ENCODE measurements at places on chromosomes 12 and 14.

- no peak for DNase-seq
Measured at GRCh38 chr14:65151609-65151956, 49.3 kb upstream of the MAX start.

DNA sequence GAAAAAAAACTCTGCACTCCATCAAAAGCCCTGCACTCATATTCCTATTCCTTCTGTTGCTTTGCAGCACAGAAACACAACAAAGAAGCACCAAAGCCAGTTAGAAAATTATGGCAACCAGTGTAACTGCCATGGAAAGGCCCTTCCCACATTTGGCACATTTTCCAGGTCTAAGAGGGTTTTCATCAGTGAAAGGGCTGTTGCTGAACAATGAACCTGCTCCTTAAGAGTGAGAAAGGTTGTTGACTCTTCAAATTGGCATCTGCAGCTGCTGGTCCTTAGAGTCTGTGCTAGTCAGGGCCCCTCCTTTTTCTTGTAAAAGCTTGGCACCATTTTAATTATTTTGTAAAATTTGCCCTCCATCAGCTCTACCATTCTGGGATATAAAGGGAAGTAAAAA lies 378.7 kb upstream of the KITLG start:
- no peak for DNase-seq

DNA sequence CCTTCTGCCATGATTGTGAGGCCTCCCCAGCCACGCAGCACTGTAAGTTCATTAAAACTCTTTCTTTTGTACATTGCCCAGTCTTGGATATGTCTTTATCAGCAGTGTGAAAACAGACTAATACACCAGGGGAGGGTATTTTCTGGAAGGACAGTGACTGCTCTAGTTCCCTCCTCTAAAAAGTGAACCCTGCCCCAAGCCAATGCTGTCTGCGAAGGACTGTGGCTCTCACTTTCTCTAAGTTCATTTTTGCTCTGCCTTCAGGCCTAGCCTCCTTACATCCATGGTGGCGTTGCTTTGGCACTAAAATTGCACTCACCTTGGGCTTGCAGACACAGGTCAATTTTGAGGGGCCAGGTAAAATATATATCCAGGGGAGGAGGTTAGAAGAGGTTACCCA lies 323.0 kb downstream of the VRK1 start:
- no peak for DNase-seq

- DNase-seq = no peak
Measured at GRCh38 chr12:52142431-52142830, 49.4 kb downstream of the KRT80 start.

- peak; percentile 3 for DNase-seq
Measured at GRCh38 chr12:132367071-132367851, 37.9 kb upstream of the GALNT9 start.

GRCh38 chr14:75434890-75435248 lies 7.0 kb downstream of the JDP2 start:
- no peak for DNase-seq

GRCh38 chr12:51942501-51943000 lies 8.9 kb upstream of the ACVR1B start:
- no peak for DNase-seq

- DNase-seq = no peak
Measured at GRCh38 chr12:22577667-22578066, 33.3 kb upstream of the C2CD5 start.

DNA sequence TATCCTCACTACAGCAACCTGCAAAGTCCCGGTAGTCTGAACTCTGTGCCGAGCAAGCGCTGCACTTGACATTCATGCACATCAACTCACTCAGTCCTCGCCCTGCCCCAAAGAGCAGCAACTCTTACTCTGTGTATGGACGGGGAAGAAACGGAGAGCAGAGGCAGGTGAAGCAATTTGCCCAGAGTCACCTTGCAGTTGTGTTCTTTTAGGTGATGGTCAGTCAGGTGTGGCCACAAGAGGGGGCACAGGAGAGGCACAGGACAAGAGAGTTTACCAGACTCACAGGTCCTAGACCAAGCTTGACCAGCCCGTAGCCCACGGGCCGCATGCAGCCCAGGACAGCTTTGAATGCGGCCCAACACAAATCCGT lies 39.1 kb downstream of the TSPAN11 start:
- no peak for DNase-seq

DNA sequence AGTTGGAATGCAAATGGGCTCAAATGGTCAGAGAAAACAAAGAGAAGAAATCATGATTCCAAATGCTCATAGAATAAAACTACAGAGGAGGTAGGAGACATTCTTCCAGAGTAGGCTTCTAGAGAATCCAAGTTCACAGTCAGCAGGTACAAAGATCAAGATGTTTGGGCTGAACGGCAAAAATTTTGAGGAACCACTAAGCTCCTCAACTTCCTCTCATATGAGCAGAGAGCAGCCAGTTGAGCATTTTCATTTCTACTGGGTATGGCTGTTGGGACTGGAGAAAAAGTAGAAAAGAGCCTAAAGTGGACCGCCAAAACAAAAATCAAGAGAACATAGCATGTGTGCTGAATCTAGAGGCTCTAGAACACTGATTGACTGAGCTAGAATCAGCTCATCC lies 73.8 kb upstream of the ARID2 start:
- DNase-seq = no peak

- no peak for DNase-seq
Measured at GRCh38 chr12:45833401-45833800, 103.9 kb downstream of the ARID2 start.

DNA sequence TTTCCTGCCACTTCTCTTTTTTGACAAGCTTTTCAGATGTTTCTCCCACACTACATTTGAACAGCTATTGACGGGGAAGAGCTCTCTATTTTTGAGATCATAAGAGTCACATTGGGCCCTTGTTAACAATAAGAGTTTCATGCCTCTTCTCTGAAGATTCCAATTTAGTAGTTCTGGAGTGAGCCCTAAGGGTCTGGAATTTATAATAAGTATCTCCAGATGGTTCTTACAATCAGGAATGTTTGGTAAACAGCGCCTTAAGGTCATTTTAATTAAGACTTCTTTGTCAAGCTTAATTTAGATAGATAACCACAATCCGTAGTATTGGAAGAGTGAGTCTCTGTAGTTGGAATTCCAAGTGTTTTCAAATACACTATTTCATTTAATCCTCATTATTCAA lies 60.6 kb upstream of the HECTD1 start:
- DNase-seq = no peak

GRCh38 chr14:31990926-31991572 lies 86.1 kb upstream of the ARHGAP5 start:
- peak; percentile 84 for DNase-seq

- no peak for DNase-seq
Measured at GRCh38 chr12:107058190-107058589, 35.2 kb downstream of the CRY1 start.

- no peak for DNase-seq
Measured at GRCh38 chr12:102350070-102350469, 130.3 kb downstream of the IGF1 start.

GRCh38 chr12:105947906-105948305 lies 190.8 kb downstream of the NUAK1 start:
- DNase-seq = no peak

GRCh38 chr14:91029456-91030217 lies 30.8 kb downstream of the RPS6KA5 start:
- DNase-seq = no peak

DNA sequence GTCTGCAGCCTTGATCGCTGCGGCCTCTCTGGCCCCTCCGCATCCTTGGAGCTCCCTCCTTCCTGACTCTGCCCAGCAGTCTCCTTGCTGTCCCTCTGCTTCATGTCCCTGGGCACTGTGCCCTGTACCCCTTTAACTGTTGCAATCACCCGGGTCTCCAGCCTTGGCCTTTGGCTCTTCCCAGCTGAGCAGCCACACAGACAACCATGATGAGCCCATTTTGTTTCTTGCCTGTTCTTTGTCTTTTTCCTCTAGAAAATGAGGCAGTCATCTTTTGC lies 40.6 kb upstream of the MEG3 start:
- no peak for DNase-seq

- no peak for DNase-seq
Measured at GRCh38 chr12:57127101-57127725, 1.1 kb upstream of the LRP1 start.

DNA sequence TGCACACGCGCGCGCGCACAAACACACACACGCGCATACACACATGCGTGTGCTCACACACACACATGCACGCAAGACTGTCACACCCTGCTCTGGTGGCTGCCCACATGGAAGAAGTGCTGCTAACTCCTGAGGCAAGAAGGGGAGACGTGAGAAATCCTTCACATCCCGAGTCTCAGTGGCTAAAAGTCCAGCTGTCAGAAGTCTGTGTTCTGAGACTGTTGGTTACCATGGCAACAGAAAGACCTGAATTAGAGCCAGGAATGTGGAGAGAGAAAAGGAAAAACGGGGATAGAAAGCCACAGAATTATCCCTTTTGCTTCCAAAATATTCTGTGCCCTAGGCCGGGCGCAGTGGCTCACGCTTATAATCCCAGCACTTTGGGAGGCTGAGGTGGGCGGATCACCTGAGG lies 71.2 kb downstream of the PPFIBP1 start:
- peak; percentile 93 for DNase-seq

DNA sequence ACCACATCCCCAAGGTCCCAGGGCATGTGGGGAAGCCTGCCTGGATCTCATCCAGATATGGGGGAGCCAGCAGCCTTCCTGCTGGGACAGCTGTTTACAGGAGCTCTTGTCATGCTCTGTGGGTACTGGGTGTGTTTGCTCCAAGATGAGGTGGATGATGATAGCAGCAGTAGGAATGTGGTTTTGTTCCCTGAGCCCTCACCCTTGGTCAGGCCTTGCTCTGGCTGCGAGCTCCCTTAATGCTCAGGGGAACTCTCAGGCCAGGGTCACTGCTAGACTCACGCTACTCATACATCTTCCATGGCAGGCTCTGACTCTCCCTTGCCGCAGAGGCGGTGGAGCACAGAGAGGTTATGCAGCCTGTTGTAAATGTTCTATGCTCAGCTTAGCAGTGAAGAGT lies 990.3 kb downstream of the AACS start:
- peak; percentile 56 for DNase-seq

GRCh38 chr12:117972301-117972700 lies 3.5 kb upstream of the KSR2 start:
- DNase-seq = no peak

- DNase-seq = no peak
Measured at GRCh38 chr14:101723061-101723595, 38.4 kb upstream of the PPP2R5C start.

DNA sequence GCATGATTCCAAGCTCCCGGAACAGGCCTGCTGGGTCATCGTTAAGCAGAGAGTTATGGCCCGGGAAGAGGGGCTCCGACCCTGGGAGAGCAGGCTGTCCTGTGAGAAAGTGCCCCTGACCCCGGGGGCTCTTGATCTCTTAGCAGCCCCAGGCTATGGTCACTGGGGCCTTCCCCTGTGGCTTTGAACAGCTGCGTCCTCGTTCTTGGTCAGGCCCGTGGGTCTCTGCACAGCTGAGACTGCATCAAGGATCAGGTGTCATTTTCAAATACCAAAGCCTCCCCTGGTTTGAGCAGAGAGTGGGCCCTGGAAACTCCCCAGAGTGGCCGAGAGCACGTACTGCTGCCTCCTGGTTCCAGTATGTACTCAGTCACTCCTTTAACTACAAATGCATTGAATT lies 114.8 kb downstream of the ESRRB start:
- no peak for DNase-seq

GRCh38 chr12:98513379-98514322 lies 1.7 kb upstream of the TMPO start:
- no peak for DNase-seq

DNA sequence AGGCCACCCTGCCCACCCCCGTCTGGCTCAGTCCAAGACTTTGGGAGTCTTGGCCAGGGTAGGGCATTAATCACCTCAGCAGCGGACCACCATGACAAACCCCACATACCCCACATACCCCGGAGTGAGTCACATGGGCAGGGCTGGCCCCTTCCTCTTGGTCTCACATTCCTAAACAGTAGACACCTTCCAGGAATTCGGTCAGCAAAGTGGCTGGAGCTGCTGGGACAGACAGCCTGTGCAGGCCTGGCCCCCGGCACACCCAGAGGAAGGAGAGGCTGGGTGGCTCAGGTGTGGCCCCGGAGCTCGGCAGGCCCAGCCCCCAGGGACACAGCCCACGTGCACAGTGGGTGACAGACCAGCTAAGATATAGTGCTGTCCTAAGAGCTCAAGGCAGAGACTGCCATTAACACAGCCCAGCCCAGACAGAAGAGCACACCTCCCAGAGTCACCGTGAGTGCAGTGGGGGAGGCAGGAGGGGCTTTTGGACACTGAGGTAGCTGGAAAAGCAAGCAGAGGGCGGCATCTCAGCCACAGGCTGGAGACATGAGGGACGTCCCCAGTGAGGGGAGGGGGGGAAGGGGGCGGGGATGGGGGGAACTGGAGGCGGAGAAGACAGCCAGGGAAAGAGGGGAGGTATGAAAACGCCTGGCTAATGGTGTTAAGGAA lies 24.0 kb downstream of the CCDC85C start:
- peak; percentile 95 for DNase-seq

- DNase-seq = no peak
Measured at GRCh38 chr12:10457760-10458159, 4.6 kb upstream of the KLRC1 start.

DNA sequence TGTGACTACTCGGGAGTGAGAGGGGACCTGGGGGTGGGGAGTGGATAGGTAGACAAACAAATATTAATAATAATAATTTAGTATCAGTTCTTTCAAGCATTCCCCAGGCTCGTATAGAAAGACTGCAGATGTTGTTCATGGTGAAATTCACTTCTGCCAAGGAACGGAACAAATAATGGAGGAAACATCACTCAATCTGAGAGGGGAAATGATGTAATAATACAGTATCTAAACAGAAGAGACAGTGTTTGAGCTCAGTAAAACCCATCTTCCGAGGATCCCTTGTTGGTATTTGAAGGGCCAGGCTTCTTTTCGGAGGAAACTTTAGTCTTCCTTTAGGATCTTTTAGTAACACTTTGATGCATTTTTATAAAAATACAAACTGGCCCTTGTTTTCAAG lies 114.2 kb downstream of the KCNK10 start:
- no peak for DNase-seq

DNA sequence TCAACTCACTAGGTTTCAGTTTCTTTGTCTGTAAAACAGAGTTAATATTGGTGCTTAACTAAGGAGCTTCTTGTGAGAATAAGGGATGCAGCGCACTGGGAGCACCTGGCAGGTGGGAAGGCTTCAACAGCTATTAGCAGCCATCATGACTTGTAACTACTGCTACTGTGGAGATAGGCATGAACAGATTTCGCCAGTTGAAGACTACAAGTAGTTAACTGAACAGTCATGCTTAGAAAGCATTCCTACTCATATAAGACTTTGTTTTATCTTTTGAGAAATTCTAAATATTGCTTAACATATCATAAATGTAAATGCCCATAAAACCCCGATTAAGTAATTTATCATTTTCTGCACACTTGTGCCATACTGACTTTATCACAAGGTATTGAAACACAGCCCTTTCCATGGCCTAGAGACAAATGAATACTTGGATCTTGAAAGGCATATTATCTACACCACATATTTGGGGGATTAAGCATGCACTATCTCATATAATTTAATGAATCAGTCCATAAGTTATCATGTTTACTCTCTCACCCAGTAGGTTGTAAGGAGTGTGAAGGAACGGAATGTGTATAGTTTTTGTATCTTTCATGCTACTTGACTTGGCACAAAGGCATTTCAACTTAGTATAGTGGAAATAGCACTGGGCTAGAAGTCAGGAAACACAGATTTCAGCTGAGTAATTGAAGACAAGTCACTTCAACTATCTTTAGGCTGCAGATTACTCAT lies 16.1 kb downstream of the NTN4 start:
- DNase-seq = peak; percentile 30
